Hematopoietic multipotent progenitor cell treated with erythropoietin and hydrocortisone succinate and interleukin-3 and kit ligand, for 6 days (in vitro differentiated cells): ENCODE measurements at places on chromosomes 12 and 14.

- peak; percentile 100 for DNase-seq
These were observed at the start of gene EMC9 for GRCh38 chr14:24141097-24141880. Gene EMC9, minus strand, starts transcription at chr14:24141591. Its CDS starts 287 bp downstream, at chr14:24141304.

DNA sequence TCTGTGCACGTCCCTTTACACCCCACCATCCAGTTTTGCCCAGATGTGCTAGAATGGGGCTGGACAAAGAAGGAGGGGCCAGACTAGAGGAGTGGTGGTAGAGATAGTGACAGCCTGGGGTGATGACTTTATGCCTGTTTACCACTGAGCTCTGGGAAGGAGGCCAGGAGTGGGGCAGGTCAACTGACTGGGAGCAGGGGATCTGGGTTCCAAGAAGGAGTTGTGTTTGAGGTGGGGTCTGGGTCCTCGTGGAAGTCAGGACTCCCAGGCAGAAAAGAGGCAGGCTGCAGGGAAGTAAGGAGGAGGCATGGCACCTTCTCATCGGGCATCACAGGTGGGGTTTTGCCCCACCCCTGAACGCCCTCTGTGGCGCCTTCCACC is 315 bp downstream of the LTB4R2 start:
- peak; percentile 93 for DNase-seq

DNA sequence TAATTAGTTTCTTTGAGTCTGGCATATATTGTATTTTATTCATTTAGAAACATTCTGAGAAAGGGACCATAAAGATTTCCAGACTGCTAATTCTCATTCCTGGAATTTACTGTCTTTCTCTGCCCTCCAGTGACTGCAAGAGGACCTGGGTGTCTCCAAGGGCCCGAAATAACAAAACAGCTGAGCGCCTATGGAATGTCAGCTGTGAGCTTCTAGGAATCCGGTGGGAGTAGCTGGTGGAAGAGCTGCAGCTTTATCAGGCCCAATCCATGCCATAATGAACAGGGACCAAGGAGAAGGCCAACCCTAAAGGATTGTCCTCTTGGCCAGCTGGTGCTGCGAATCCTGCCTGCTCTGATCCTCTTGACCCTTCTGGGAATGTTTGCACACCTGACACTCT is 31.9 kb downstream of the RDH12 start:
- no peak for DNase-seq

GRCh38 chr12:115035535-115036107 is 351.6 kb upstream of the TBX3 start:
- DNase-seq: no peak

DNA sequence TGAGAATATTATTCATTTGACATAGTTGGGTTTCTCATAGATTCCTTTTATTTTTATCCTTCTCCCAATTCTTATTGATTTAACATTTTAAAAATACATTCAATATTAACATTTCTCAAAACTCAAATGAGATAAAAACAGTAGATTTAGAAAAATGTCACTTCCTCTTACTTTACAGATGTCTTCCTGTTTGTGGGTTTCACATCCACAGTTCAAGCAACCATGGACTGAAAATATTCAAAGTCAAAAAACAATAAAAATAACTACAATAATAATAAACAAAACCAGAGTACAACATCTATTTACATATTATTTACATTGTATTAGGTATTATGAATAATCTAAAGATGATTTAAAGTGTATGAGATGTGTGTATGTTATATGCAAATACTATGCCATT is 111.3 kb upstream of the SLC16A7 start:
- peak; percentile 18 for DNase-seq

- no peak for DNase-seq
These were observed 10.4 kb downstream of the DTX1 start for GRCh38 chr12:113066813-113067400.

- DNase-seq: no peak
These were observed 209.9 kb upstream of the NOS1 start for GRCh38 chr12:117571321-117571720.

DNA sequence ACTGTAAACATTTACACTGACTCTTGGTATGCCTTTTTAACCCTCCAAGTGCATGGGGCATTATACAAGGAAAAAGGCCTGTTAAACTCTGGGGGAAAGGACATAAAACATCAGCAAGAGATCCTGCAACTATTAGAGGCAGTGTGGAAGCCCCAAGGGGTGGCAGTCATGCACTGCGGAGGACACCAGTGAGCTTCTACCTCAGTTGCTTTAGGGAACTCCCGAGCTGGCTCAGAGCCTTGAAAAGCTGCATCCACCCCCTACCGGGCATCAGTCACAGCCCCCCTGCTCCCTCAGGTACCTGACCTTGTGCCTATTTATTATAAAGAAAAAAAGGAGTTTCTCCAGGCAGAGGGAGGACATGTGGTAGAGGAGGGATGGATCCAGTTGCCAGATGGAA is 695.6 kb upstream of the LMO3 start:
- DNase-seq: no peak

DNA sequence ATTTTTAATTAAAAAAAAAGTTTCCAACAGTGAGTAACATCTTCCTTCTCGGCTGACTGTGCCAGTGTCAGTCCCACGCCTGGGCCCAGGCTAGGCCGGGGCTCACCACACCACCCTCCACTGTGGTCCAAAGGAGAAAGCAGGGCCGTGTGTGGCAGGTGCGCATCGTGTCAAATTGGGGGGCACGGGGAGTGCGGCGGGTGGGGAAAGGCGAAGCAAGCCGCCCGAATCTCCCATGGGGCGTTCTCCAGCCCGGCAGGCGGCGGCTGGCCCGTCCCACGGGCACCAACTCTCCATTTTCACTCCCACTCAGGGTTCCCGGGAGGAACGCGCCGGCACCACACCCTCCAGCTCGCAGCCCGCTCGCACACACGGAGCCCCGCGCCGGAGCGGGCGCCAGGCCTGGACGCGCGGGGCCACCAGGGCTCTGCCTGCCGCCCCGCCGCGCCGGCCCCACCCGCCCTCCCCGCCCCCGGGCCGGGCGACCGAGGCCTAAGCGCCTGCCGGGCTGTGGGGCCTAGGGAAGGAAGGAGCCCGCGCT is 604 bp downstream of the EEA1 start:
- peak; percentile 45 for DNase-seq

DNA sequence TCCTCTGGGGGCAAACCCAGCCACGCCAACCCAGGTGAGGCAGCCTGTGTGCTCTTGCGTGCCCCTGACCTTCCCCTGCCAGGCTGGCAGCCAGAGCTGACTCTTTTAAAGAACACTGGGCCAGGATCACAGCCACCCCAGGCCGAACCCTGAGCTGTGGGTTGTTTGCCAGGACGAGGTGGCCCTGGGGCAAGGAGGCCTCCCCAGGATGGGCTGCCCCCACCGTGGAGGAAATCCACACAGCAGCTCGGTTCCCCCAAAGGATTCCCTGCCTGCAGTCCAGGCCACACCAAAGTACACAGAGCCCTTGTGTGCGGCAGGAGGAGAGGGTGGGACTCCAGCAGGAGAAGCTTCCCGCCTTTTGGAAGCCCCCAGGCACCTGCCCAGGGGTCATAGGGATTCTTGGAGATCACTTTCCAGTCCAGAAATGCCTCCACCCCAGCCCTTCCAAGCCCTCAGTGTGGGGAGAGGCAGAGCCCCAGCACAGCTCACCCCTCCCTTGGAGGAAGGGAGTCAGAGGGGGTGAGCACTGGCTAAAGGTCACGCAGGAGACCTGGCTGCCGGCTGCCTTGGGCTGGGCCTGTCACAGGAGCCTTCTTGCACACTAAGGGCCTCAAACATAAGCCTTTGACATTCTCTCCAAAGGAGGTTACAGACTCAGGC is 115.6 kb downstream of the CALM1 start:
- no peak for DNase-seq

- DNase-seq: no peak
These were observed 8.7 kb downstream of the KMT2D start for GRCh38 chr12:49051777-49052438.

DNA sequence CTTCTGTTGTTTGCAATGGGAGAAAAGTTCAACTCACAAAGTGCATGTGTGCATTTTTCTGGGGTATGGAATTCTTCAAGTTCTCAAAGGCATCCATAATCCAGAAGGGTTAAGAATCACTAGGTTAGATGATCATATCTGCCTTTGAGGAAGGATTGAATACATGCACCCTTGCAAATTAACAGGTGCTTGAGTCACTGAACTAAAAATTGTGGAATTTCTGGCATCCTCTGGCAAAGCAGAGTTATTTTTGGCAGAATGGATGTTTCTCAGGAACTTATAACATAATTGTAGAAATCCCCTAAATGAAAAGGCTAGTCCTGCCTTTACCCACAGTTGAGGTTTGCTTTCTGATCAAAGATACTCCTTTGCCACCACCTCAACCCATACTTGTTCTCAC is 136.5 kb upstream of the DYRK2 start:
- DNase-seq: no peak

GRCh38 chr12:91819132-91819447 is 326.6 kb downstream of the BTG1 start:
- DNase-seq: no peak

DNA sequence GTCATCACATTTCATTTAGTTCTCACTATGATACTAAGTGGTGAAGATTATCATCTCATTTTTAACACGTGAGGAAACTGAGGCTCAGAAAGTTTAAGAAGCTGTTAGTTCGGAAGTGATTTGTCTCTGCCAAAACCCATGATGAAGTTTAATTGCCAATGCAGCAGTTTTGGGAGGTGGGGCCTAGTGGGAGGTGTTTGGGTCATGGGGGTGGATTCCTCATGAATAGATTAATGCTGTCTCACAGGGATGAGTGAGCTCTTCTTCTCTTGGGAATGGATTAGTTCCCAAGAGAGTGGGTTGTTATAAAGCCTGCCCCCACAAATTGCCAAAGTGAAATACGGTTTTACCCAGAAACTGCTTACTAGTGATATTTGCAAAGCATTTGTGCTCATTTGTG is 91.5 kb upstream of the IGF1 start:
- no peak for DNase-seq

GRCh38 chr12:54689034-54689372 is 40.8 kb upstream of the DCD start:
- DNase-seq: no peak
